Glomerular endothelial cell (primary cell): ENCODE measurements at places on chromosomes 6 and 20. TPM values are rescaled to one million over a fixed set of nuclear protein-coding genes. Genes with fewer than 3 reads are reported as not detected.

Gene MEP1A
- total RNA-seq = not detected in 2 replicates

Gene BHLHE23
- total RNA-seq = not detected in 2 replicates

Gene PCMT1
- total RNA-seq = 94.4 and 101 TPM in 2 replicates

Gene KHDC1L
- total RNA-seq = not detected in 2 replicates

Gene RPN2
- total RNA-seq = 299 and 312 TPM in 2 replicates

Gene TTK
- 4.0 and 7.2 TPM in 2 replicates for total RNA-seq
